Immature natural killer cell (primary cell): ENCODE measurements at places on chromosomes 13 and 19. TPM values are rescaled to one million over a fixed set of nuclear protein-coding genes. Genes with fewer than 3 reads are reported as not detected.

DNA sequence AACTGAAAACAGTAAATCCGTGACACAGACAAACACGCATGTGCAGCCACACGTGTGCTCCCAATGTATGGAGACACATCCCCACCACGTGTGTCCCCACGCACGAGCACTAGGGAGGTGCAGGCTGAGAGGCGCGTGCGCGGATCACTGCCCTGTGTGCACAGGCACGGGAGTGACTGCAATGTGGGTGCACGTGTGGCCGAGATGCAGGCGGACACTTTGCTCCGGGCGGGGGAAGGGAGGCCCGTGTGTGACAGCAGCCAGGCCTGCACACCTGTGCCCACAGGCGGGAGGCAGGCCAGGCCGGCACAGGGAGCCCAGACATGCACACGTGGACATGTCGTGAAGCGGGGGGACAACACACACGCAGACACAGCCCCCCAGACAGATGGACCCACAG is 77.0 kb downstream of the PTPRS start:
- DNase-seq, result no peak

GRCh38 chr13:77374786-77375185 is 47.9 kb upstream of the MYCBP2 start:
- DNase-seq, result no peak

DNA sequence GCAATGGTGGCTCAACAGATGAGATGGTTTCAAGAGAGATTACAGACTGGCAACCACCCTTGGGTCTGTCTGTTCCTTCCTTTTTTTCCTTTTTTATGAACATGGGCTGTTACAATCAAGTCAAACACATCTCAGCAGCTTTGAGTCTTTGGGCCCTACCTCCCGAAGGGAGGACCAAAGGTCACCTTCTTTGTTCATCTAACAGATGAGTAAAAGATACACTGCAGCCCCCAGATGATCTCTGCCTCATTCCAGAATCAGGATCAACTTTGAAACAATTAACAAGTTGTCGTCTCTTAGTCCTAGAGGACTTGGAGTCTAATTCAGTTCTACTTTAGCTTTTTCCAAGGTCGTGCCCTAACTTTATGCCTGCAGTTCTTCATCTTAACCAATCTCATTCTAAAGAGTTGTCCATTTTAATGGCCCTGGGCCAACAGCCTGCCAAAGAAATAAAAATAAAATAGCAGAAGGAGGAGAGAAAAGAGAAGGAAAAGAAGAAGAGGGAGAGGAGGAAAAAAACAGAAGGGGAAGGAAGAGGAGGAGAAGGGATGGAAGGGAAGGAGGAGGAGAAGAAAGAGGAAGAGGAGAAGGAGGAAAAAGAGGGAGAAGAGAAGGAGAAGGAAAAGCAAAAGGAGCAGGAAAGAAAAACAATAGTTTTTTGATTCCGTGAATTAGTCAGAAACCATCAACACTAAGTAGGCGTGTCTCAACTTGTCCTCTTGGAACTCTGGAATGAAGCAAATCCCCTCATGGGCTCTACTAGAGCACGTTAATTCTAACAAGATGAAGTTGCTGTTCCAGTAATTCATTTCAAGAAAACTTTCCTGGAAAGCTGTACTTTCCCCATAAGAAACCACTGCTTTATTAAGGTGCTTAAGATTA is 281.2 kb downstream of the FOXO1 start:
- DNase-seq, result no peak

DNA sequence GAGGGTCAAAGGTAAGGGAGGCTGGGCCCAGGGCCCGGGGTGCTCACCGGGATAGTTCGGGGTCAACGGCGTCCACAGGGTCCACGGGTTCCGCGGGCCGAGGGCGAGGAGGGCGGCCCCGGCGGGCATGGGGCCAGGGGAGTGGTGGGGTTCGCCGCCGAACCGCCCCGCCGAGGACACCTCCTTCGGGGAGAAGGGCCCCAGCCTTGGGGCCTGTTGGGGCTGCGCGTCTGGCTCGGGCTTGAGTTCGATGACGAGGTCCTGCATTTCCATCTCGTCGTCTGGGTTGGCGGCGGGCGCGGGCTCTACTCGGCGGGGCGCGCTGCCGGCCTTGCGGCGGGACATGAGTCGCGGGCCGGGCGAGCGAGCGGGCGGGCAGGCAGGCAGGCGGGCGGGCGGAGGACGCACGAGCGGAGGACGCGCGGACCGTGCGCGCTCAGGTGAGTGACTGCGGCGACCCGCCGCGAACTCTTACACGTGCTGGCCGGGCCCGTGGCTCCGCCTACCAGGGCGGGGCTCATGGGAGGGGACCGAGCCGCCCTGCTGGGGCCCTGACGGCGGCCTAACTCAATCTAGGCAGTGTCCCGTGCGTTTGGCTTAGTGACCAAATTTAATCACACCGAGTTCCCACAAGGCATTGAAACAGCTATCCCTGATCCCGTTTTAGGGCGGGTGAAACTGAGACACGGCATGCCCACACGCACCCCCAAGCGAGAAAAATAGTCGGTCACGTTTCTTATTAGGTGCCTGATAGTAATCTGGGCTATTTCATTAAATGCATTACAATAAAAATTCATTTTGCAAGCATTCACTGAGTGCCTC is at the start of gene ZNF296:
Gene ZNF296, minus strand, starts transcription at position 450 of the 822 bp plus-strand sequence. Its CDS starts 105 bp downstream, at position 345.
- peak; percentile 78 for DNase-seq

DNA sequence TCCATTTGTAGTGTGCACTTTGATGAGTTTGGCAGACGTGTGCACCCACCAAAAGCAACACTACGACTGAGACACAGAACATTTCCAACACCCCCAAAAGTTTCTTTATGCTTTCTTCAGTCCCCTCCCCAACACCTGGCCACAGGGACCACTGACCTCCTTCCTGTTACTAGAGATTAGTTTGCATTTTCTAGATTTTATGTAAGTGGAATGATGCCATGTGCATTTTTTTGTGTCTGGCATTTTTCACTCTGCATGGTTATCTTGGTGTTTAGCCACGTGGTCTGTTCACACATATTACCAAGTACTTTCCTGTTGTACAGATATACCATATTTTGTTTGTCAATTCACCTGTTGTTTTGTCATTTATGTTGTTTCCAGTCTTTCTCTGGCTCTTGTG is 44.6 kb upstream of the URI1 start:
- no peak for DNase-seq

- no peak for DNase-seq
These were observed 32.2 kb upstream of the USP12 start for GRCh38 chr13:27203854-27204253.

DNA sequence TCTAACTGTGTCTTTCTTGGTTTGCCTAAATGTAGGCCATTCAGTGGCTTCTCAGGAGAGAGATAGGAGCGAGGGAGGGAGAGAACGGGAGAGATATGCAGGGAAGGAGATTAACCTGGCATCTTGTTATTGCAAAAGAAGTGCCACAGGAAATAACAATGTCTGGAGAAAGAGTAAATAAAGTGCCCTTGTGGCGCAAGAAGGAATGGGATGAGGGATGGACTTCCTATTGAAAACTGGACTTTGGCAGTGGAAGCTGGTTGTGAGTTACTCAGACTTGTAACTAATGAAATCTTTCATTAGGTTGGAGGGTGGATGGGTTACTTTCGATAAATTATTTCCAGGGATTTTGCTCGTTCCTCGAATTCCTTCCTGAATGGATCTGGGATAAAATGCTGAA is 136.1 kb downstream of the LACC1 start:
- no peak for DNase-seq

- DNase-seq, result no peak
These were observed 12.3 kb upstream of the SACS start for GRCh38 chr13:23445794-23446193.

- no peak for DNase-seq
These were observed 17.8 kb upstream of the ADGRE5 start for GRCh38 chr19:14363183-14364097.

DNA sequence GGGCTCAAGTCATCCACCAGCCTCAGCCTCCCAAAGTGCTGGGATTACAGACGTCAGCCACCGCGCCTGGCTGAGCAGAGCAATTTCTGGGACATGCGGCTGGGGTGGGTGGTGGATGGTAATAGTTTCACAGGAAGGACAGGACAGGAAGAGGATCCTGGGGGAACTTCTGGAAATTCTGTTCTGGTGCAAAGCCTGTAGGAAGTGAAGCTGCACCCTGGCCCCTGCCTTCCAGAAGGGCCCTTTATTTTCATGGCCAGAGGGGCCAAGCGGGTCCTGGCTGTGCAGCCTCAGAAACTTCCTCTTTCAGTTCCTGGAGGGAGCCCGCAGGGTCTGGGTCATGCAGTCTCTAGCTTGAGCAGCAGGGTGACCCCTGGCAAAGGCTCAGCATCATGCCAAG is 15.7 kb downstream of the FEM1A start:
- no peak for DNase-seq

GRCh38 chr19:8041531-8041931 is 11.0 kb upstream of the CCL25 start:
- DNase-seq, result no peak

- no peak for DNase-seq
These were observed 300.5 kb downstream of the SPRY2 start for GRCh38 chr13:80040196-80040980.

- DNase-seq, result peak; percentile 11
These were observed 132.7 kb downstream of the ZDHHC20 start for GRCh38 chr13:21326155-21327031.

GRCh38 chr13:32086791-32087441 is 55.3 kb downstream of the FRY start:
- no peak for DNase-seq

The UPK1A gene
- polyA plus RNA-seq, result not detected

The C19orf25 gene
- polyA plus RNA-seq, result 61.6 TPM

The DMKN gene
- 24.5 TPM for polyA plus RNA-seq

The ZNF8 gene
- 0.29 TPM for polyA plus RNA-seq

The NFIC gene
- 2.8 TPM for polyA plus RNA-seq
